NCI-H1417 treated with DMSO at 0.1 percent for 48 hours (cell line): ENCODE measurements at places on chromosomes 13 and 19.

DNA sequence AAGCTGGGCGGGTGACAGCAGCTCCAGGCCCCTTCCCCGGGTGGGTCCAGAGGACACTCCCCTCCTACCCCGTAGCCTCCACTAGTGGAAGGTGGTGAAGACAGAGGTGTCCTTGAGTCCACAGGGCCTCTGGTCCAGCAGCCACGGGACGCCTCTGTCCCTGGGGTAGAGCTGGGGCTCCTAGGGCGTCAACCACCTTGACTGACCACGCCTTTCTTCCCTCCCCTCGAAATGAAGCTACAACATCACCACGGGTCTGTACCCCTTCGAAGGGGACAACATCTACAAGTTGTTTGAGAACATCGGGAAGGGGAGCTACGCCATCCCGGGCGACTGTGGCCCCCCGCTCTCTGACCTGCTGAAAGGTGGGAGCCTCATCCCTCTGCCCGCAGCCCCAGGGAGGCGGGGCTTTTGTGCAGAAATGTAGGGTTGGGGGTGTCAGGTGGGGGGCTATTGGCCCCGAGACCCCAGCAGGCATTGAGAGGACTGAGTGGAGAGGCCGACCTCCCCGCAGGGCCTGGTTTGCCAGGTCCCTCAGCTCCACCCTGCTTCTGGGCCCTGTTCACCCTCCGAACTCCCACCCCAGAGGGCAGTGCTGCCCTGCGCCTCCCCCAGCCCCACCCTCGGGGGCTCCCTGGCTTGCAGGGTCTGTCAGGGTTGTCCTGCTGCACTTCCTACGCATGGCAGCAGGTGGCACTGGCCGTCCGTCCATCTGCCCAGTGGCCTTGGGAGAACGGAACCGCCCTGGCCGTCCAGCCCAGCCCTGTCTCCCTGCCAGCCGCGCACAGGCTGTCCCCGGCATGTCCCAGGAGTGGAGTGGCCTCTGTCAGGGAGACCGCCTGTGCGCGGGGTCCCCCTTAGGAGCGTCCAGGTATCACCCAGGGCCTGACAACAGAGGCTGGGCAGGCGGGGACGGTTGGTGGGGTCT is 15.7 kb downstream of the STK11 start:
- DNase-seq = no peak

DNA sequence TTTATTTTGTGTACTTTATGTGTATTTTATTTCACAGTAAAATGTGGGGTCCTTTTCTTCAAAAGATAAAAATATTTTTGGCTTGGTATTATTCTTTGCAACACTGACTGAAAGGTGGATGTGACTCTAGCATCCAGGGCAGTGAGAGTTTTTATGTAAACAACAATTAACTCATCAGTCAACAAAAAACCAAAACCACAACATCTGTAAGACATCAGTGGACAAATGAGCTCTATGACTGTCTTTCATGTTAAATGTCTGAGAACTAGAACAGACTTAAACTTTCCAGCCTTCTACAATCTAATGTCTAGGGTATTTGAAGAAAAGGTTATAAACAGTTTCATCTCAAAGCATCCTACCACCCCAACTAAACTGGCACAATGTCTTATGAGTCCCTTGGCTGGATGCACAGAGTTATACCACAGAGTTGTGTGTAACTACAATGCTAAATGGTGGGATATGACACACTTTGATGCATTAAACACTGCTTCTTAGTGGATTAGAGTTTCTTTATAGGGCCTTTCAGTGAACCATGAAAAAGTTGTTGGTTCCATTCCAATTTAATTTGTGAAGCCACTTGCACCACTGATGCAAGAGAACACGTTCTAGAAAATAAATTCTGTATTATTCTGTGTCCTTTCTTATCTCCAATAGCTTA is 544.2 kb upstream of the KLF12 start:
- DNase-seq = no peak

- no peak for DNase-seq
Measured at GRCh38 chr13:50529154-50529882, 314.2 kb downstream of the DLEU7 start.

DNA sequence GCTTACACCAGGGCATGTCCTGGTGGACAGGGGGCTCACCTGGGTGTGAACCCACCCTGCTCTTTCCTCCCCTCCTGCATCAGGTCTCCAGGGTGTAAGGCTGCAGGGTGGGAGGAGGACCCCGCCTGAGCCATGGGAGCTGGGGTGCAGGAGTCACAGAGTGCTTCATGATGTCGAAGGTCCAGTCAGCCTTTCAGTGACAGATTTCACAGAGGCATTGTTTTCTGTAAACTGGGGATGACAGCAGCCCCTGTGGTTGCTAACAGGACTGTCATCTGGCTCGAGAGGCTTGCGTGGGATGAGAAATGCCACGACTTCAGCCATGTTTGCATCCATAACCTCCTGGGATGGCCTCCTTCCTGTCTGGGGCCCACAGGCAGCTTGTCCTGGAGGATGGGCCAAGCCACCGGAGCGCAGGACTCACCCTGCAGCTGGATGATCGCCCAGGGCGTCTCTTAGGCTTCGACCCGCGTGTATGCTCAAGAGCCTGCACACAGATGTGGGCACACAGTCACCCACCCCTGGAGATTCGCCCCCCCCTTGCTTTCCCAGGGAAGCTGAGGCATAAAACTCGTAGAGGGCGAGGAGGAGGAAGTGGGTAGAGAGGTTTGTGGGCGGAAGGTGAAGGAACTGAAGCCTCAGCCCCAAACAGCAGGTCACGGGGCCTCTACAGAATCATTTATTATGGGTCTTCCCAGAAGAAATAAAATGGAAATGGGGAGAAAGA is 4.9 kb downstream of the NANOS3 start:
- DNase-seq = no peak

DNA sequence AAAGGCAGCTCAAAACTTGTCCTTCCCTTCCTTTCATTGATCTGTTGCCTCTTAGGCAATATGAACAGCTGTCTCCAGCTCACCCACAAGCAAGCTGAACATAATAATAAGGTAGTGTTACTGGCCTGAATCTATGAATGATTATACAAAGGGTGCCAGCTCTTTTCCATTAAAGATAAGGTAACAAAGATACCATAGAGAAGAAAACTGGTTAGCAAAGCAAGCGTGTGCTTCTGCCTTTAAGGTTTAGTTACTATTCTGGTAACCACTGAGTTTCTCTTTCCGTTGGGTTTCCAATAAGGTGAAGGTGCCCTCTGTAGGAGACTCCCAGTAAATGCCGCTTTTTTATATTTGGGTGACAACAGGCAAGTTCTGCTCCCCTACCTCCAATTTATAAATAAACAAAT is 12.1 kb upstream of the DACH1 start:
- DNase-seq = peak; percentile 73

GRCh38 chr13:93086329-93086728 is 140.3 kb upstream of the GPC6 start:
- no peak for DNase-seq

- DNase-seq = no peak
Measured at GRCh38 chr19:11138601-11139300, 16.8 kb downstream of the SPC24 start.

GRCh38 chr19:46353730-46354528 is 7.0 kb downstream of the PPP5C start:
- no peak for DNase-seq

DNA sequence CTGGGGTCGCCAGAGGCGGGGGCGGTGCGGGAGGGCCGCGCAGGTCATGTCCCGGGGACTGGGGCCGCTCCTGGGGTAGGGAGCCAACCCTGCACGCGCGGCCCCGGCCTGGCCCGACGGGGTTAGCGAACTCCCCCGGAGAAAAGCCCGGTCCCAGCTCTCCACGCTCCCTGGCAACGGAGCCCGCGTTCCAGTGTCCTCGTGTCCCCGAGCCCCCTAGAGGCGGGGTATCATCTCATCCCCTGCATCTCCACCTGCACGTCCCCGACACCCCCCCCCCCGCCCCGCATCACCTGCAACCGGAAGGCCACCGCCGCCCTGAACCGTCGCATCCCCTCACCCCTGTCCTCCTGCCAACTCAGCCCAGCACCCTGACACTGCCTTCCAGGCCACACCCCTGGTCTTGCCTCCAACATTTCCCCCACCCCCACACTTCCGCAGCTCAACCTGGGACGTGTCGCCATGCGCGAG is 2.7 kb downstream of the WDR88 start:
- DNase-seq = no peak

DNA sequence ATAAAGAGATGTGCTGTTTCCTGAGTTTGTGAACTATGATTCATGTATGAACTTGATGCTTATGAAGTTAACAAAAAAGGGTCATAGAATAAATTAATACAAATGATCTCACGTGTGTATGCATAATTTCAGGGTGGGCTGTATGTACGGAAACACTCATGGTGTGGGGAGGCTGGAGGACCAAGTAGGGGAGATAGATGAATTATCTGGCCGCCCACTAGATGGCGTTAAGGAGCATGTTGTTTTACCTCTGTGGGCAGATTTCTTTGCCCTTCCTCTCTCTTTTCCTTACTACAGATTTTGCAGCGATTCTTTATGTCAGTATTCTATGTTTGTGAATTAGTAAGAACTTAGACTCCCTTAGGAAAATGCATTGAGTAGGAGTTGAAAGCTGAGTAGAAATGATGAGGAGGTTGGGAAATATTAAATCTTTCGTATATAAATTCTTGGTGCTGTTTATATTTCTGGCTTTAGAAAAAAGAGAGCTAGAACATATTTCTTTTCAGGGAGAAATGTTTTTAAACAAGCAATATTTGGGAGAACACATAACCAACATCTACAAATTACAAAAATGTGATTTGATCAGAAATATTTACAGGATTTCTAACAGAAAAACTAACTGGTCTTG is 47.4 kb upstream of the TMTC4 start:
- no peak for DNase-seq

GRCh38 chr13:21822029-21822428 is 151.2 kb downstream of the FGF9 start:
- DNase-seq = no peak

DNA sequence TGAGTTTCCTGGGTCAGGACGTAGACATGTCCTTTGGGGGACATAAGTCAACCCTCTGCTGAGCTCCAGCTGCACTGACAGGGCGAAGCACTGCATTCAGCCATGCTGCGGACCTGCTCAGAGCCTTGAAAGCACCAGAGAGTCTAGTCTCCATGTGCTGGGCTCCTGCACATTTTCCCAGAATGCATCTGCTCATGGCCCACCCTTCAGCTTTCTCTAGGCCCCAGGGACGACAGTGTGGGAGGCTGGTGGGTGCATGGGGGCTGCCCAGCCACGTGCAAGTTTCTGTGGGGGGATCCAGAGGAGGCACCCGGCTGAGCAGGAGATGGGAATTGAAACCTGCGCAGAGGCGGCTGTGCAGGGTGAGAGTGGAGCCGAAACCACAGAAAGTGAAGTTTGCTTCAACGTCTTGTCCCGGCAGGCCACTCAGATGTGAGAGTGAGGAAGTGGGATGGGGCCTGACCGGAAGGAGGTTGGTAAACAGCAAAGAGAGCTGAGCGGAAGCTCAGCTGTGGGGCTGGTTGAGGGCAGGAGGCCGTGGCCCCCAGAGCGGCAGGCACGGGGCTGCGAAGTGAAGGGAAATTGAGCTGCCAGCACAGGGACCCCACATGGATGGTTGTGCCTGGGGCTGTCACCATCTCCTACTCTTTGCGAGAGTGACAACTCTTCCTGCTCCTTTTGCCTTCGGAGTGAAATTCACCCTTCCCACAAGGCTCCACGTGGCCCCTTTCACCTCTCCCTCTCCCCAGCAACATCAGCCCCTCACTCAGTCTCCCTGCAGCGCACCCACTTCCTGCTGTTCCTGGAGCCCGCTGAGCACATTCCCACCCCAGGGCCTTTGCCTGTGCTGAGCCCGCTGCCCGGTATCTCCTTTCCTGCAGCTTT is 11.8 kb downstream of the PGLS start:
- DNase-seq = no peak

GRCh38 chr19:56476651-56477428 is at the start of gene ZNF667:
TSS of gene ZNF667 (minus strand) at chr19:56477345. CDS start at chr19:56462370, 14,975 bp downstream.
- DNase-seq = no peak

- DNase-seq = no peak
Measured at GRCh38 chr13:38868870-38869269, 121.8 kb downstream of the STOML3 start.

DNA sequence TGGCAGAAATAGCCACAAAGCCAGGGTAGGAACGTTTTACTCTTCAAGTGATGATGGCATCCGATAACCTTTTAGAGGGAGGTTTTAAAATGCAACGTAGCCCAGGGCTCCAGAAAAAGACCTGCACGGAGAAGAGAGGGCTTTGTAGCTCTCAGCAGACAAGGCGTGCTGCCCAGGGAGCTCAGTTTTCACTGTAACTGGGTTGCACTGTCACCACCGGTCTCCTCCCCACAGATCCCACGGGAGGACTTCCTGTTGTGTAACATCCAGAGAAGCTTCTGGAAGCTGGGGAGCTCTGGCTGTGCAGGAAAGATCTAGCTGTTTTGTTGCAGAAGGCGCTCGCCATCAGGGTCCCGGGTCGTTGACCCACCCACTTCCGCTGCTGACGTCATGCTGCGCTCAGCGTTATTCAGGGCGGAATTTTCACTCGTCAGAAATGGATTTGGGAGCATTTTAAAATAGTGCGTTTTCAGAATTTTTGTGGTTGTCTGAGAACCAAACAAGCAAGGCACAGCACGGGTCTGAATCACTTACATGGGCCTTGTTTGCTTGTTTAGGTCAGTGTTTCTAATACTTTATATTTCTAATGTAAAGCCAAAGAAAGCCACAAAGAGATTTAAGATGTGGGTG is 50.8 kb downstream of the ATP11A start:
- DNase-seq = no peak
